ENCODE measurements at places on chromosomes 7 and 10.

DNA sequence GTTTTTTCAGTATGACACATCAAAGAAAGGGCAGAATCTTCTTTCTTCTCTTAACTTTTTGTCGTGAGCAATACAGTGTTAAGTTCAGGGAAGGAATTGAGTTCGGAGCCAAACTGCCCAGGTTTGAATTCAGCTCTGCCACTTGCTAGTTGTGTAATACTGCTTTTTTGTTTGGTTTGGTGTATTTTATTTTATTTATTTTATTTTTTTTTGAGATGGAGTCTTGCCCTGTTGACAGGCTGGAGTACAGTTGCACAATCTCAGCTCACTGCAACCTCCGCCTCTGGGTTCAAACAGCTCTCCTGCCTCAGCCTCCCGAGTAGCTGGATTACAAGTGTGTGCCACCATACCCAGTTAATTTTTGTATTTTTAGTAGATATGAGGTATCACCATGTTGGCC lies 539.8 kb upstream of the GALNT17 start:
- DNase-seq, result no peak

GRCh38 chr10:77173615-77174461 lies 463.8 kb downstream of the KCNMA1 start:
- DNase-seq, result peak; percentile 71

DNA sequence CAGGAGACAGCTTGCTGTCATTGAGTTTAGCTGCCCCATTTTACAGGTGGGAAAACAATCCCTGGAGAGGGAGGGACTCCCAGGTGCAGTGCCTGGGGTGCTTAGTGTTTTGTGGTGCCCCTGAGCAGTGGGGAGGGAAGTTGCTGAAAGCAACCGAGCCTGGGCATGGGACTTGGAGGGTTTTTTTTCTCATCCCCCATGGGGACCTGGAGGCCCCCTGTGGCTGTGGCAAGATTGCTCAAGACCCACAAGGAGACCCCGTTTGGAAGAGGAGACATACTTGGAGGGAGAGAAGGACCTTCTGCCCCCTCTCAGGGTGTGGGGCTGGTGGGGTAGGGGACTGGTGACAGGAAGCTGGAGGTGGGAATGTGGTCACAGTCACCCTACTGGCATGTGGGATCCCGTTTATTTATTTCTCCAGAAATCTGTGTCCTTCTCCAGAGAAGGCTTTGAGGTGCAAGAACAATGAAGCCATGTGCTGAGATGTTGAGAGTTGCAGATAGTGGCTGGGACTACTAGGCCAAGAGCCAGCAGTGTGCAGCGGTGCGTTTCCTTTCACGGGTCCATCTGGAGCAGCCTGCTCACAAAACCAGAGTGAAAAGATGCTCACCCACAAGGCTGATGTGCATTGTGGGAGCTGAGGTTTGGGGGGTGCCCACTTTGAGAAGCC lies 21.5 kb downstream of the ZMIZ1 start:
- DNase-seq, result no peak

DNA sequence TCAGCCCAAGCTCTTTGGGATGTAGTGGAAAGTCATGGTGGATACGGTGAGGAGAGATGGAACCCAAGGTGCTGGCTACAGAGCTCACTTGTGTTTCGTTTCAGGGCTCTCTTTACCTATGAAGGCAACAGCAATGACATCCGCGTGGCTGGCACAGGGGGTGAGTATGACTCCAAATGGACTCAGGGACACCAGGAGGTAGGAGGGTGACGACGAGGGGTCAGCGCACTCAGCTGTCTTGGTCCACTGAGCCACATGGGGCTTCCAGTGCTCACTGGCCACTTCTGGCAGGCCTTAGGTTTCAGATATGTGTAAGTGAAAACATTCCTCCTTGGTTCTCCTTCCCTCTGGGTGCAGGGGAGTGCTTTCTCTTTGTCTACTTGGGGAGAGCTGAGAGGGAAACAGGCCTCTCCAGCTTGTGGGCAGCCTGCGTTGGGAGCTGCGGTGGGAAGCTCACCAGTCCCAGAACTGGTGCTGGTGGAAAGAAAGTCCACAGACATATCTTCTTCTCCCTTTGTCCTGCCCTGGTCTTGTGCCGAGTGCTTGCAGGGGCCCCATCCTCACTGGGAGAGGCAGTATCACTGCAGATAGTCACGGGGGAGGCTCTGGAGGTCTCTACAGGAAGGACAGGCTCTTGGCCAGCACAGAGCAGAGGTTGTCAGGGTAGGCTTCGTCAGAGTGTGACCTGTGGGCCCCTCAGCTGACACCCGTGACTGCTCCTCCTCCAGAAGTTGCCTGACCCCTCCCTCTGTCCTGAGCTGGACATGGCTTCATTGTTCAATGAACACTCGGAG lies 5.8 kb downstream of the DBNL start:
- no peak for DNase-seq

GRCh38 chr7:66628361-66629221 lies at the start of gene KCTD7:
TSS of gene KCTD7 (plus strand) at chr7:66628881. CDS start at chr7:66629065, 184 bp downstream.
- DNase-seq, result peak; percentile 93

DNA sequence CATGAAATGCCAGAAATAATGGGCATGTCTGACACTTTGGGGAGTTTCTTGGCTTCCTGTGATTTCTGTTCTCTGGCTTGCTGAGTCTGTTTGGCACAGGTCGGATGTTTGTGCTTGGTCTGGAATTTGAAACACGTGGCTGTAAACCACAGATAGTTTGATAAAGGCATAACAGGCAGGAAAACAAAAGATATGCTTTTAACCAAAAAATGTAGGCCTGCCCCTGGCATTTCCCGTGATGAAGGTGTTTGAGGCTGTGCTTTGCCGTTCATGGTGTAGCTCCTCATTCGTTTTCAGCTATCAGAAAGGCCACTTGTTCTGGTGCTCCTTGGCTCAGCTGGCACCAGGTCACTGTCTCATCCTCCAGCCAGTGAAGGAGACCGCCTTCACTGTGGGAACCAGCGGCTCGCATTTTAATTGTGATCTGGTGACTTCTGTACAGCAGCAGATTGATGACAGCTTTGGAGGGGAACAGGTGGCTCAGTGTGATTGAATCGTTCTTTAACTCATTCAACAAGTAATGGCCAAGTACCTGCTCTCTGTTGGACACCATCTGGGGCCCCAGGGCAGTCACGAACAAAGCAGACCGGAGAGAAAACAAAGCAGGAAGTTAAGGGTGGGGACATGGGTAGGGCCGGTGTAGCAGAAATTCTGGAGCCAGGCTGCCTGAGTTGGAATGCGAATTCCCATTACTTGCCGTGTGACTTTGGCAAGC lies 111.5 kb downstream of the CCNY start:
- no peak for DNase-seq

DNA sequence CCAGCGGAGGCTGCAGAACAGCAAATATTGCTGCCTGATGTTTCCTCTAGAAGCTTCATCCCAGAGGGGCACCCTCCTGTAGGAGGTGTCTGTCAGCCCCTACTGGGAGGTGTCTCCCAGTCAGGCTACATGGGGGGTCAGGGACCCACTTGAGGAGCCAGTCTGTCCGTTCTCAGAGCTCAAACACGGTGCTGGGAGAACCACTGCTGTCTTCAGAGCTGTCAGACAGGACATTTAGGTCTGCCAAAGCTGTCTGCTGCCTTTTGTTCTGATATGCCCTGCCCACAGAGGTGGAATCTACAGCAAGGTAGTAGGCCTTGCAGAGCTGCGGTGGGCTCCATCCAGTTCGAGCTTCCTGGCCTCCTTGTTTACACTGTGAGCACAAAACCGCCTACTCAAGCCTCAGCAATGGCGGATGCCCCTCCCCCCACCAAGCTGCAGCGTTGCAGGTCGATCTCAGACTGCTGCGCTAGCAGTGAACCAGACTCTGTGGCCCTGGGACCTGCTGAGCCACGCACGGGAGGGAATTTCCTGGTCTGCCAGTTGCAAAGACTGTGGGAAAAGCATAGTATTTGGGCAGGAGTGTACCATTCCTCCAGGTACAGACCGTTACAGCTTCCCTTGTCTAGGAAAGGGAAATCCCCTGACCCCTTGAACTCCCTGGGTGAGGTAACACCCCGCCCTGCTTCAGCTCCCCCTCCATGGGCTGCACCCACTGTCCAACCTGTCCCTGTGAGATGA lies 17.7 kb upstream of the MINDY3 start:
- DNase-seq, result no peak

DNA sequence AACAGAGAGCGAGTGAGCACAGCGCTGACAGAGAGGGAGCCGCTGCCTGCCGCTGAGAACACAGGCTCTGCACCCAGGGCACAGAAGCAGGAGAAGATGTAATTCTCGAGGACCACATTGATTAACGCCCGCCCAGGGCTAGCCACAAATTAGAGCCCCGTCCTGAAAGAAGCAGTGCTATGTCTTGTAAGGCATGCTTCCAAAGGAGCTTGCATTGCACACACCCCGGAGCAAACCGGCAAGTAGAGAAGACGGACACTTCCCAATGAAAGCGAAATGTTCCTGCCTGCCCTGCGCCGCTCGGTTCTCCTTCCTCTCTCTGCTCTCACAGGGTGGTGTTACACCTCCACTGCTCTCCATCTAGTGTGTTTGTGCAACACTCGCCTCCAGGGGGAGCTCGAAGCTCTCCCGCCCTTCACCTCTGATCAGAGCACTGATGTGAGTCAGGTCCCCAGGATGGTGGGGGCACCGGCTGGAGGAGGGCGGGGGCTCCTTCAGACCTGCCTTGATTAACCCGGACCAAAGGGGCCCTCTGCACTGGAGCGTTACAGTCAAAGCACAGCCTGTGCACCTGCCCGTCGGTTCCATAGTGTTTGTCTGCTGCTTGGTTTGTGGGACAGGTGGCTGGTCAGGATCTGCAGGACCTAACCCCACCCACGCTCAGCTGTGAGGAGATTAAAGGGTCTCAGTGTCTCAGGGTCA lies 316.5 kb downstream of the ADARB2 start:
- peak; percentile 47 for DNase-seq

DNA sequence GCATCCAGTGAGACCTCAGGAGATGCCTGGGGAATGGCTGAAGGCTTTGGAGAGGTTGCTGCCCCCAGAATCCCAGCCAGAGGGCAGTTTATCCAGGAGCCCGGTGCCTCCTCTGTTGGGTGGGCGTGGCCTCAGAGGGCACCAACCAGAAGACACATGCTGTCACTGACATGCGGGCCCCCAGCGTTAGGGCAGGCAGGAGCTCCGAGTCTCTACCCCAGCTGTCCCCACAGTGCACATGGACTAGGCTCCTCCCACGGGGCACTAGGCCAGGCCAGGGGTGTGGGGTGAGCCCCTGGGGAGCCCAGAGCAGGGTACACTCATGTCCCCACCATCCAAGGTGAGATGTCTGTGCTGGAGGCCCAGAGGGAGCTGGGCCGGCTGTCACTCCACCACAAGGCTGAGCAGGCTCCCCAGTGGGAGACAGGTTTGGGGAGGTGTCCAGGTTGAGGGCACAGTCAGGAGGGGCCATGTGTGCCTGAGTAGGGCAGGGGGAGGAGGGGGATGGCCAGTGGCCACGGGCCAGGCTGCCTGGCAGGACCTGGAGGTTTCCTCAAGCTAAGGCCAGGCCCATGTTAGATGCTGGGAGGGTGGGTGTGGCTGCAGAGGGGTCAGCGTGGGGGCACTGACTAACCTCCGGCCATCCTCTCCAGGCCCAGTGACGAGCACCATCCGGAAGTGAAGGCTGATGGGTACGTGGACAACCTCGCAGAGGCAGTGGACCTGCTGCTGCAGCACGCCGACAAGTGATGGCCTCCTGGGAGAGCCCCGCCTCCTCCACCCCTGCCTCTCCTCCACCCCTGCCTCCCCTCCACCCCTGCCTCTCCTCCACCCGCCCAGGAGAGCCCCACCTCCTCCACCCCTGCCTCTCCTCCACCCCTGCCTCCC lies 131.3 kb downstream of the FAM53B start:
- peak; percentile 39 for DNase-seq

DNA sequence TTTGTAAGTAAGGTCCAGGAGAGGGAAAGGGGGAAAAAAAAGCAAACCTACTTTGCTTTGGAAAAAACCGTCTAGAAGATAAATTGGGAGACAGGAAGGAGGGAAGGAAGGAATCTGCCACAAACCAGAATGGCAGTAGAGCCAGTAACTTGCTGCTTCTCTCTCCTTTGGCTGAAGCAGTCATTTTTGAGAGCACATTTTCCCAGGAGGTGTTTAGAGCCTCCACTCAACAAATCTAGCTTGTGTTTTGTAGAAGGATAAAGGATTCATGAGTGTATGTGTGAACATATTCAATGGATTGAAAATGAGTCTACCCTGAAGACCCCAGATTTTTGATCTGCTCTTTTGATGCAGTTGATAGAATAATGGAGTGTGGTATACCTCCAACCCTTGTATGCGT lies 2.6 kb downstream of the NRG3 start:
- DNase-seq, result no peak

DNA sequence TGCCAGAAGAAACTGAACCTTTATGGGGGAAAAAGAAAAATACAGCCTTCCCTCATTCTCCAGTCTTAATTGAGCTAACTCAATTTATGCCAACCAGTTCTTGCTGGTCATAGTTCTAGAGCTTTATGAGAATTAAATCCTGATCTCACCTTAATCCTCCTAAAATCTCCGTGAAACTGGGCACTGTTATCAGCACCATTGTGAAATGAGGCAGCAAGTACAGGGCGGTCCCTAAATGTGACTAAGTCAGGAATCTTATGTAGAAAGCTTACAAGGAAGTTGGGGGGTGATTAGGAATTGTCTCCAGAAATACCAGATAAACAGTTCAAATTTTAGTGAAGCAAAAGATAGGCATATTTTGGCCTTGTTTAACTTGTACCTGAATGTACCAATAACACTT lies 10.7 kb upstream of the INSYN2A start:
- DNase-seq, result no peak

GRCh38 chr10:47022311-47023131 lies 111.3 kb downstream of the PTPN20 start:
- DNase-seq, result no peak

DNA sequence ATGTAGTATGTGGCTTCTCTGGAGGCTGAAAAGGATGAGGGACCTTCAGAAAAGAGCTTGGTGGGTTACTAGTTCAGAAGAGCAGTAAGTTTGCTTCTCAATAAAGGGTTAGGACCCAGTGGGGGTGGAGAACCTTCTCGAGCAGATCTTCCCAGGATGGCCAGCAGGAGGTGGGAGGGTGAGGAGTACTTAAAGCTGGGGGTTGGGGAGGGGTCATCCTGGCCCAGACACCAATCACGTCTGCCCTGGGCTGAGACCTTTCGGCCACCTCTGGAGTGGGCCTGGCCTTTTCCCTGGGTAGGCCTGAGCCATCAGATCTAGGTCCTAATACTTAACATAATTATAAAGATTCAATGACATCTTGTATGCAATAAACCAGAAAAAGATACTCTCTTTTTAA lies 149.0 kb upstream of the TCF7L2 start:
- DNase-seq, result no peak

- DNase-seq, result no peak
These were observed 62.8 kb upstream of the SAMD8 start for GRCh38 chr10:75048669-75049098.

- no peak for DNase-seq
These were observed 31.5 kb downstream of the CUL1 start for GRCh38 chr7:148729984-148730733.

- DNase-seq, result no peak
These were observed 37.2 kb downstream of the PLEKHS1 start for GRCh38 chr10:113788604-113789083.

GRCh38 chr10:92309272-92309671 lies 18.3 kb downstream of the MARCHF5 start:
- no peak for DNase-seq

- DNase-seq, result no peak
These were observed 11.5 kb downstream of the ZNF273 start for GRCh38 chr7:64914557-64914956.

GRCh38 chr7:454356-455109 lies 65.1 kb downstream of the PDGFA start:
- no peak for DNase-seq

All from activated CD8-positive, alpha-beta memory T cell treated with anti-CD3 and anti-CD28 coated beads, Interleukin-2, amount 50 U/mL, for 4 hours (primary cell).